Kidney glomerular epithelial cell (primary cell): ENCODE measurements at places on chromosomes 12 and 14.

DNA sequence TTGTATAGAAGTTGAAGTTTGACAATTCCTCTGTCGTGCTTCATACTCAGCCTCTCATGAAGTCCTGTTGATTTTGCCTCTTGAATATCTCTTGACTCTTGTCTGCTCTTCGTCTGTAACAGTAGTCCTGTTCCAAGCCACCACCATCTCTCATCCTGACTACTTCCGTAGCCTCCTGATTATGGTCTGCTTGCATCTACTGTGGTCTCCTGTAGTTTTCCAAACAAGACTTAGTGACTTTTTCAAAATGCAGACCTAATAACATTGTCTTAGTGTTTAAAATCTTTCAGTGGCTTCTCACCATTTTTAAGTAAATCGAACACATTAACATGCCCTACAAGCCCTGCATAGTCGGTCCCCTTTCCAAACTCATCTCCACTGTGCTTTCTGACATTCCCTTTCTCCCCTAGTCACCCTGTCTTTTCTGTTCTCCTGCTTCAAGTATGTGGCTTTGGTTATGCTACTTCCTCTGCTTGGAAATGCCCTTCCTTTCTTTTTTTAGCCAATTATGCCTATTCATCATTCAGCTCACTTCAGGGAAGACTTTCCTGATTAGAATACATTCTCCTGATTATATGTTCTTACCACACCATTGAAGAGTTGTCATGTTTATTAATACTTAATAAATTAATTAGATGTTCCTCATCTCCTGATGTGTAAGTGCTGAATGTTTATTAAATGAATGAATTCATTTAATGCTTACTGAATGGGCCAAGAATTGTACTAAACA is 2.0 kb downstream of the SCYL2 start:
- no peak for DNase-seq

DNA sequence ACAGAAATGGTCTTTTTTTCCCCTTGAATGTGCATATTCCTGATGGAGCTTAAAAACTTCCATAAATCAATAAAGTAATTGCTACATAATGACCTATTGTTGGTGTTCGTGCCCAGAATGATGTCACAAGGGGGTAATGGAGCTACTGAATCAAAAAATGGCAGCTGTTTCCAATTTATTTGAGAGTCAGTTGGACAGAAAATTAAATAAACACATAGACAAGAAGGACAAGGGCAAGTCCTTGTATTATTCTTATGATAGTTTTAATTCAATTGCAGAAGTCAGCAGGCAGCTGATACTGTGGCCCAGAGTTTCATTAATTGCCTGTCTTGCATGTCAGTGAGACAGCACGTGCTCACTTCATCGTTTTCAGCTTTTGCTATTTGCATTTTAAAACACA is 473.5 kb downstream of the ETNK1 start:
- DNase-seq = no peak

GRCh38 chr12:3740480-3741231 is 12.3 kb downstream of the CRACR2A start:
- DNase-seq = no peak

DNA sequence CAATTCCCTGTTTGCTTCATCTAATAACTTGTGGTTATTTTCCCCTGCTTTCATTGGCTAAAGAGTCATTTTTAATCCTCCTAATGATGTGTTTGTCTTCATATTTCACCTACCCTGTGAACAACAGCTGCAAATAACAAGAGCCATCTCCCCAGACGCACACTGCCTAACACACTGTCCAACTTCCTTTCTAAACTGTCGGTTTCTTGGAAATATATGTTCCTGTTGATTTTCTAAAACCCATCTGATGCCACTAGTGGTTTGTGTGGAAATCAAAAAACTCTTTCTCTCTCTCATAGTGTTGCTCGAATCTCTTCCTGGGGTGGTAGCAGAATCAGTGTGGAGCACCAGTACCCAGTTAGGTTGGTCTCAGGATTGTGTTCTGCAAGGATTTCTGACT is 226.9 kb downstream of the EPS8 start:
- DNase-seq = no peak

GRCh38 chr12:5043589-5044419 is at the start of gene KCNA5:
Gene KCNA5, plus strand, starts transcription at chr12:5043879. Its CDS starts 269 bp downstream, at chr12:5044148.
- DNase-seq = no peak

GRCh38 chr12:68831272-68831671 is 23.3 kb downstream of the MDM2 start:
- no peak for DNase-seq
